ENCODE measurements at places on chromosomes 2 and 18.

DNA sequence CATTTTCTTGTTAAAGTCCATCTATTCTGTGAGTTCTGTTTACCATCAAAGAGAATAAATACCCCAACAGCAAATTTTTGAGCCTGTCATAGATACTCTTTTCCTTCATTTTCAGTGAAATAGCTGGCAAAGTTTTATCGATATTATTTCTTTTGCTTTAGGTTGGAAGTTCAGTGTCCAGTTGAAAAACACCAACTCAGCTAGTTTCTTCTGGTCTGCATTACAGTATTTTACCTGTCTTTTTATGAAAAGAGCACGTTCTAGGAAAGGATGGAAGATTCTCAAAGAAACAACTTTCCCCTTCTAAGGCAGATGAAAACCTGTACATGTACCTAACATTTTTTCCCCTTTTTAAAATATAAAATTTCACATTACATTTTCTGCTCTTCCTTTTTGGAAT is 80.4 kb upstream of the PROKR1 start:
- DNase-seq: no peak

- no peak for DNase-seq
These were observed 175.9 kb upstream of the ETAA1 start for GRCh38 chr2:67221266-67221665.

- DNase-seq: no peak
These were observed 31.3 kb downstream of the EXOC6B start for GRCh38 chr2:72794572-72794971.

GRCh38 chr2:236959036-236959435 is 126.7 kb upstream of the COPS8 start:
- no peak for DNase-seq

DNA sequence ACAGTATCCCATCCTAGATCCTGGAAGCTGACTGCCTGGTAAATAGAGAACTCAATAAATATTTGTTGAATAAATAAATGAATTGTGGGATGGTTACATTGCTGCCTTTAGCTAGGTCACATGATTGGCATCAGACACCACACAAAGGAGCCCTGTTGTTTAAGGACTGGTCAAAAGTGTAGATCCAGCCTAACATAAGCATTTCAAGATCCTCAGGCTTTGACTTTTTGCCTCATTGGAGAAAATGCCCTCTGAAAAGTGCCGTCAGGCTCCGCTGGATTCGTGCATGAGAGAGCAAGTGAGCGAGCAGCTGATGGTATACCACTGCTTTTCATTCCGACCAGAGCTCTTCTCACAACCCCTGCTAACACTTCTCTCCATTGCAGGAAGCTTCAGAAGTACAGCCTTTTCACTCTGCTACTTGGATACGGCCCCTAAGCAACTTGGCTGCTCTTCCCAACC is 1.3 kb upstream of the ZNF24 start:
- DNase-seq: no peak

DNA sequence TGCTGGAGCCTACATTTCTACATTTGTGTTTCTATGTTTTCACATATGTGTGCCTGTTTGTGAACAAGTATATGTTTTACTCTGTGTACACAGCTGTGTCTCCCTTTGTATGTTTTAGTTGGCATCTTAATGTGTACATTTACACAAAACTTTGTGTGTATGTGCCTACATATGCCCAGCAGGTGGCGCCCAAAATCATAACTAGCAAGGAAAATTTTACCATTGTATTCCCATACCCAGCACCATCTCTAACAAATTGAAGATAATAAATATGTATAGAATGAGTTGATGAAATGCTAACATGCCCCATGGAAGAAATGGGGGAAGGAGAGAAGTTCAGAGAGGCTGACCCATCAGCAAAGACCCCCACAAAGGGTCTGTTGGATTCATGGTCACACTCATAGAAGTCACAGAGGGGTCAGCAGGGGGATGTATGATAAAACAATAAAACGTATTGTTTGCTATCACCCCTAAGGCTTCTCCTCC is 48.1 kb downstream of the PKDCC start:
- DNase-seq: peak; percentile 34

DNA sequence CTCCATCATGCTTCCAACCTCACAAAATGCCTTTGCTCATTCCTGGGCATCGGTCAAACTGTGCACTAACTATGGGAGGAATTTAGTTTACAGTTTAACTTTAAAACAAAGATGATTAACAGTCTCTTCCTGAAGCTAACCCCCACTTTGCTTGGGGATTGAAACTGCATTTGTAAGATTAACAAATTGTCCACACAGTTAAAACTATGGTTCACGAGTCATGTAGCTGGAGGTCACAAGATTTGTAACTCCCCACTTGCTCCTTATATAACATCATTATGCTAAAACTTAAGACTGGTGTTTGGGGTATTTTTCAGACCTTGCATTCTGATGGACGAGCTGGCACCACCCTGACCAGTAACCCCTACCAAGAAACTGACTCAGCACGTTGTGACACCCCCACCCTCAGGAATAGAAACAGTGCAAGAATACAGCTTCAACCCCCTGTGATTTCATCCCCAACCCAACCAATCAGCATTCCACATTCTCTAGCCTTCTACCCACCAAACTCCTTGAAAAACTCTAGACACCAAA is 252.3 kb downstream of the MBD5 start:
- DNase-seq: no peak
